ENCODE measurements at places on chromosomes 12 and 14.

DNA sequence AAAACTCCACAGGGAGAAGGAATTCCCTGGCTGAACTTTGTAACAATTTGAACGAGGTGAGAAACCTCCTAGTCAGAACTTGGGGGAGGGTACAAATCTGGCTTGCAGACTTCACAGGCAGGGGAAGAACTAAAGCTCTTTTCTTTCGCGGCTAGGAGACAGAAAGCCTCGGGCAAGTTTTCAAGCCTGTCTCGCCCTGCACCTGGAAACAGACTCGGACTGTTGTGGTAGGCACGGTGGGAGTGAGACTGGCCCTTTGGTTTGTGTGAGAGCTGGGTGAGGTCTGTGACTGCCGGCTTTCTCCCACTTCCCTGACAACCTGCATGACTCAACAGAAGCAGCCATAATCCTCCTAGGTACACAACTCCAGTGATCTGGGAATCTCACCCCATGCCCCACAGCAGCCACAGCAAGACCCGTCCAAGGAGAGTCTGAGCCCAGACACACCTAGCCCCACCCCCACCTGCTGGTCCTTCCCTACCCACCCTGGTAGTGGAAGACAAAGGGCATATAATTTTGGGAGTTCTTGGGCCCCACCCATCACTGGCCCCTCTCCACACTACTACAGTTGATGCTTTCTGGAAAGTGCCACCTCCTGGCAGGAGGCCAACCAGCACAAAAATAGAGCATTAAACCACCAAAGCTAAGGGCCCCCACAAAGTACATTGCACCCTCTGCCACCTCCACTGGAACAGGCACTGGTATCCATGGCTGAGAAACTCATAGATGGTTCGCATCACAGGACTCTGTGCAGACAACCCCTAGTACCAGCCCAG lies 102.7 kb upstream of the ST8SIA1 start:
- DNase-seq: no peak

DNA sequence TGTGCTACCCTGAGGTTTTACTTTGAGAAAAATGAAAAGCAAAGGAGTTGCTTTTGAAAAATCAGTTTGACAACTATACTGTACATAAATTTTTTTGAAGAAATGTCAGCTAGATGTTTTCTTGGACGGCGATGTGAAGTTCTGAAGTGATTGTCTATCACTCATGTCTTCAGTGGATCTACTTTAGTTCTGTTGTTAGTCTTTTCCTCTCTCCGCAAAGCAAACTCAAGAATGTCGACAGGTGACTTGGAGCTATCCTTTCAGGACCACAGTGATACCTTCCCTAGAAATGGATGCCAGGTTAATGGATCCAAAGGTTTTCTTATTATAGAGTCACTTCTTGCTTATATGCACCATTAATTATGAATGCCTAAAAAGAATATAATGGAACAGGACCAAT lies 1.2 kb downstream of the PTPRO start:
- no peak for DNase-seq

GRCh38 chr12:92404259-92404894 lies 258.7 kb upstream of the BTG1 start:
- no peak for DNase-seq

DNA sequence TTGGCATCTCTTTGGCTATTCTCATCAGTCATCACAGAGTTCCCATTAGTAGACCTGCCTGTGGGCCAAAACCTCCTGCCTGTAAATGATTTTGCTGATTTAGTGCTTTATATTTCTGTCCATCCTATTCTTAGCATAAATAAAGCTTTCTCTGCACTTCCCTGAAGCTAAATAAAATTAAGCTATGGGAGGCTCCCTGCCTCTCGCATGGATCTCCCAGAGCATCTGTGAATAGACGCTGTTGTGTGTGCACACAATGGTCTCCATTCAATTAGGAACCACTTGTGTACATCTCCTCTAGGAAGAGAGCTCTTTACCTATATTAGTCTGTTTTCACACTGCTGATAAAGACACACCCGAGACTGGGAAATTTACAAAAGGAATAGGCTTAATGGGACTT lies 80.4 kb downstream of the PPFIBP1 start:
- DNase-seq: no peak

DNA sequence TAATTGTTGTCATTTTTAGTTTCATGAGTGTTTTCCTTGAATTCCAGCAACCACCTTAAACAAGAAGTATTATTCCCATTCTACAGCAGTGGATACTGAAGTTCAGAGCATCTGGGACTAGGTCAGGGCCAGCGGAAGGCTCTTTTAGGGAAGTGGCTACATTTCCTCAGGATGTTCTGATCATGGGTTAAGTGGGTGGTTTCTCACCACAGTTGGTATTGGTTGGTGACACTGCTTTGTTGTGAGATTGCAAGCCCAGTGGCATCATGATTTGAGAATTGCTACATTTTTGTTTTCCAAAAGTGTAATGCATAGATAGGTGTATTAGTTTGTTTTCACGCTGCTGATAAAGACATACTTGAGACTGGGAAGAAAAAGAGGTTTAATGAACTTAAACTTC lies 47.1 kb downstream of the SYNE2 start:
- DNase-seq: no peak

- DNase-seq: no peak
These were observed 37.9 kb downstream of the RHOF start for GRCh38 chr12:121755591-121755990.

DNA sequence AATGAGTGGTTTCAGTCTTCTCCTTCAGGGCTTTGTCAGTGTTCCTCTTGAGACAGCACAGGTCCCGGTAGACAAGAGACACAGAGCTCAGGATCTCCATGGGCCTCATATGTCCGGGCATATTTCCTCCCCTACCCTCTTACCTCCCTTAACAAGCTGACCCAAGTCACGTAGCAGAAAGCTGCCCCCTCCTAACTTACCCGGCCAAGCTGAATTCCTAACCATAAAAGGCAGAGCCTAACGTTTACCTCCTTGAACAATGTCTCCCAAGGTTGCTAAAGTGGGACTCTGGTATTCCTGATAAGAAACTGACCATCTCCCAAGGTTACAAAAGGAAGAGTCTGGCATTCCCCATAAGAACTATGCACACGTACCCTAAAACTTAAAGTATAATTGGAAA lies 182.2 kb upstream of the USP15 start:
- no peak for DNase-seq

- no peak for DNase-seq
These were observed 7.7 kb downstream of the TNFAIP2 start for GRCh38 chr14:103130965-103131364.

DNA sequence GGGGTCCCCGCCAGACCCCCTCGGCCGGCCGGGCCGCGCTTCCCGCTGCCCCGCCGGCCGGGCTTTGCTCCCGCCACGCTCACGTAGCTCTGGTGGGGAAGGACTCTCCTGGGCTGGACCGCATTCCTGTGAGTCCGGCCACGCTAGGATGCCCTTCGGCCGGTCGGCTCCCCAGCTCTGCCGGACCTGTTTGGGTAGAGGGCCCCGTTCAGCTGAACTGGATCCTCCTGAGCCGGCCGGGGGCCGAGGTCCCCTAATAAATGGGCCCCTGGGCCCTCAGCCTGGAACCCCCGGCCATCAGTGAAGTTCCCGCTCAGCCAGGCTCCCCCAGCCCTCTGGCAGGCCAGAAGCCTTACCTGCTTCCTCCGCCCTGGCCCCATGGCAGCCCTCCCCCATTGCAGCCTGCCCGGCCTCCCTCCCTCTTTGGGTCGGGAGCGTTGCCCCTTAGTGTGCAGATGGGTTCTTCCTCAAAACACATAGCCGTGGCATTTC lies 593 bp downstream of the UNC119B start:
- DNase-seq: no peak

DNA sequence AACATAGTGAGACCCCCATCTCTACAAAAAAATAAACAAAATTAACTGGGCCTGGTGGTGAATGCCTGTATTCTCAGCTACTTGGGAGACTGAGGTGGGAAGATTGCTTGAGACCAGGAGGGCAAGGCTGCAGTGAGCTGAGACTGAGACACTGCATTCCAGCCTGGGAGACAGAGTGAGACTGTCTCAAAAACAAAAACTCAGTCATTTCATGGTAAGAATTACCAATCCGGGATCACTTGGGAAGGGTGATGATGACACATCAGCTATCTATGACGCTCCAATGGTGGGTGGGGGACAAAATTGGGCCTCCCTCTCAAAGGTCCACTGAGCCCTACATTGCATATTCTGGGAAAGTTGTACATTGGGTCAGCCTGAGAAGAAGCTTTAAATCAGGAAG lies 47.7 kb downstream of the SERPINA3 start:
- no peak for DNase-seq

GRCh38 chr14:22524784-22525161 lies 64.3 kb downstream of the DAD1 start:
- no peak for DNase-seq

DNA sequence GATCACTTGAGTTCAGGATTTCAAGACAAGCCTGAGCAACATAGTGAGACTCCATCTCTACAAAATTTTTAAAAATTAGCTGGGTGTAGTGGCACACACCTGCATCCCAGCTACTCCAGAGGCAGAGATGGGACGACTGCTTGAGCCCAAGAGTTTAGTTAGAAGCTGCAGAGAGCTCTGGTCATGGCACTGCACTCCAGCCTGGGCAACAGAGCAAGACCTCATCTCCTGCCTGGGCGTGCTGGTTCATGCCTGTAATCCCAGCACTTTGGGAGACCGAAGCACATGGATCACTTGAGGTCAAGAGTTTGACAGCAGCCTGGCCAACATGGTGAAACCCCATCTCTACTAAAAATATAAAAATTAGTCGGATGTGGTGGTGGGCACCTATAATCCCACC lies 20.2 kb downstream of the CLIP1 start:
- DNase-seq: no peak

GRCh38 chr14:102158797-102159196 lies 19.1 kb downstream of the WDR20 start:
- no peak for DNase-seq

DNA sequence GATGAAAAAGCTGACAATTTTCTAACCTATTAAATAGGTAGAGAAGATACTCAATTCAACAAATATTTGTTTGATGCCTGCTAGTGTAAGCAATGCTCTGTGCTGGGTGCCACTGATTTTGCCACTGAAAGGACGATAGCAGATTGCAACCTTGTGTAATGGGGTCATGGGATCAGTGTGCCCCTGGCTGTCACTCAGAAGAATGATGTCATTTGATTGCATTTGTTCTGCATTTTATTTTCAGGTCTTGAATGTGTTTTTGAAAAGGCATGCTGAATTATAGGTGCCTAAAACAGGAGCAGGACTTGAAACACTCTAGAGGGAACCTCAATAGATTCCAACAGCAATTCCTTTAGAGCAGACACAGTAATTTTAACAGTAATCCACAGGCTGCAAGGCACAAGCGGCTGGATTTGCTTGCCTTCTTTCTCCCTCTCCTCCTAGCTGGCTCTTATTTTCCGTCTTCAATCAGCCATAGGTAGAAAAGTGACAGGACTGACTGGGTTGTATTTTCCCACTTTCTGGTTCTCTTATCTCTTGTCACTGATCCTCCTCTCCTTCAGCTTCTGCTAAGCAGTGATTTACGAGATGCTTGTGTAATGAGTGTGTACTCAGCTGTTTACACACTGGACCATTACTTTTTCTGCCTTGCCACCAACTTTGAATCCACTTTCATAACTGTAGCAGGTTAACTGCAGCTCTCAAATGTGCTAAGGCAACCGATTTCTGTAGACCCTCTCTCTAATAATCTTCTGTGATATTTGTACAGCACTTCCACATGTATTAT lies 4.1 kb downstream of the PLXNC1 start:
- DNase-seq: no peak

DNA sequence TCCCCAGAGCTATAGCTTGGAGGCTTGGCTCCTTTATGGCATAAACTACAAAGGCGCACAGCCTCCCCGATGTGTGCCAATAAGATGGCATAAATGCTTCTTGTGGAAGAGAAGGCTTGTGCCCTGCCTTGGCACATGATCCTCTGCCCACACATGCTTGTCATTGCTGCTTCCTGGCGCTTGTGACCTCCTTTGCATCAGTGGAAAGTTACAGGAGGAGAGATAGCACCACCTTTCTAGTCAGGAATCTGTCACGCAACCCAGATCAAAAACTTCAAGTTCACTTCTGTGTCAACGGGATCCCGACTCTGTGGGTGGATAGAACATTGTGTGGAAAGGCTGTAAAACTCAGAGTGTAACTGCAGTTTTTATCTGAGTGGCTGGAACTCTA lies 183.8 kb upstream of the HIF1A start:
- no peak for DNase-seq

- DNase-seq: no peak
These were observed 65.9 kb upstream of the OTOGL start for GRCh38 chr12:80033448-80033847.

GRCh38 chr14:20400965-20401593 lies 12.2 kb downstream of the TEP1 start:
- DNase-seq: no peak

GRCh38 chr12:70576341-70577282 lies 60.6 kb downstream of the PTPRB start:
- DNase-seq: no peak

DNA sequence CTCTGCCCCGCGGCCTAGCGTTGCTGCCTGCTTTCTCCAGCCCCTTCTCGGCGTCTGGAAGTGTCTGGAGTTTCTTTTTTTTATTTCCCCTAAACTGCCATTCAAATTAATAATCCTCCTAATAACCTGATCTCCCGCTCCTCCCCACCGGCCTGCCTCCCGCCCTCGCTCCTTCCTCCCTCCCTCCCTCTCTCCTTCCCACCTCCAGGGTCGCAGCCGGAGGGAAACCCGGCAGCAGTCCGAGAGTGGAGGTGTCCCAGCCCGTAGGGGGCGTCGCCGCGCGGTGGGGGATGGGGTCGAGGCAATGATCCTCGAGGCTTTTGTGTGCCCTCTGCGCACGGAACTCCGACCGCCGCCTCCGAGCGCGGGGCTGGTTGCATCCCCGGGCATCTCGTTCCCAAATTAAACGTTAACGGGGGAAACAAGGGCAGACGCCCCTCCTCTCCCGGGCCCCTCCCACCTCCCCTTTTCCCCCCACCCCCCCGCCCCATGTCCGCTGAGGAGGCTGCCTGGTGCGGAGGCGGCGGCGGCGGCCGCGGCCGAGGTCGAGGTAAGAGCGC lies 1.0 kb upstream of the SOCS2 start:
- DNase-seq: no peak

- DNase-seq: no peak
These were observed 505.1 kb upstream of the SYT1 start for GRCh38 chr12:78359520-78359919.

DNA sequence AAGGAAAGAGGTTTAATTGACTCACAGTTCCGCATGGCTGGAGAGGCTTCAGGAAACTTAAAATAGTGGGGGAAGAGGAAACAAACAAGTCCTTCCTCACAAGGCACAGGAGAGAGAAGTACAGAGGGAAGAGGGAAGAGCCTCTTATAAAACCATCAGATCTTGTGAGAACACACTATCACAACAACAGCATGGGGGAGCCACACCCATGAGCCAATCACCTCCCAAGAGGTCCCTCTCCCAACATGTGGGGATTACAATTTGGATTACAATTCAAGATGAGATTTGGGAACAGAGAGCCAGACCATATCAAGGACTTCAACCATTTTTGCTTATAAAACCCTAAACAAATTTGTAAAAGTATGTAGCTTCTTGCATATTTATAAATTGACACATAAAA lies 45.8 kb downstream of the SLCO1C1 start:
- no peak for DNase-seq

- DNase-seq: no peak
These were observed 151.8 kb upstream of the GARIN6 start for GRCh38 chr12:99495799-99496198.

All from activated CD4-positive, CD25-positive, alpha-beta regulatory T cell treated with anti-CD3 and anti-CD28 coated beads, Interleukin-2, amount 50 U/mL, for 16 hours (primary cell).